ENCODE measurements at places on chromosomes 2 and 18.

- DNase-seq, result no peak
These were observed 214.3 kb downstream of the SP3 start for GRCh38 chr2:173750831-173751230.

DNA sequence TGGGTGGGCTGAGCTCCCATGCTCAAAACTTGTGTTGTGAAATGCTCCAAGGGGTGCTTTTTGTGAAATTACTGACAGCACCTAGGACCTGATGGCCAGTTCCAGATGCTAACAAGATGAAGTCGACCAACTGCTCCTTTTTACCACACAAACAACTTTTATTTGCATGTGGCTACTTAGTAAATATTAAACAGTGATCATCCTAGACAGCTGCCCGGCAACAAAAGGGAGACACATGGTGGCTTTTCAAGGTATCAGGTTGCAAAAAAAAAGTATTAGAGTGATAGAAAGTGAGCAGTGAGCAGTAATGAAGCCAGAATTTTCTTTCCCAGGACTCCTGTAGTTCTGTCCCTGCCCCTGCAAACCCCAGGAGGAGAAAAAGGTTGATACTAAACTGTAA, 118.5 kb downstream of the RPIA start:
- no peak for DNase-seq

DNA sequence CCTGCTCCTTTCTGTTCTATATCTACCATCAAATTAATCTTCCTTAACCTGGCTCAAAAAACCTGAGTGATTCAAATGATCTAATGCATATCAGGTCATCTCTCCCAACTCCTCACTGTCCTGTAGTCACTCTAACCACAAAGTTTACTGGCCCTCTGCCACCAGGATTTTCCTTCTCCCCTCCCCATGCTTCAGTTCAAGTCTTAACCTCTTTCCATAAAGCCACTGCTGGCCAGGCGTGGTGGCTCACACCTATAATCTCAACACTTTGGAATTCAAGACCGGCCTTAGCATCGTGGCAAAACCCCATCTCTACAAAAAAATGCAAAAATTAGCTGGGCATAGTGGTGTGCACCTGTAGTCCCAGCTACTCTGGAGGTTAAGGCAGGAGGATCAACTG, 7.5 kb upstream of the SP3 start:
- DNase-seq, result no peak

DNA sequence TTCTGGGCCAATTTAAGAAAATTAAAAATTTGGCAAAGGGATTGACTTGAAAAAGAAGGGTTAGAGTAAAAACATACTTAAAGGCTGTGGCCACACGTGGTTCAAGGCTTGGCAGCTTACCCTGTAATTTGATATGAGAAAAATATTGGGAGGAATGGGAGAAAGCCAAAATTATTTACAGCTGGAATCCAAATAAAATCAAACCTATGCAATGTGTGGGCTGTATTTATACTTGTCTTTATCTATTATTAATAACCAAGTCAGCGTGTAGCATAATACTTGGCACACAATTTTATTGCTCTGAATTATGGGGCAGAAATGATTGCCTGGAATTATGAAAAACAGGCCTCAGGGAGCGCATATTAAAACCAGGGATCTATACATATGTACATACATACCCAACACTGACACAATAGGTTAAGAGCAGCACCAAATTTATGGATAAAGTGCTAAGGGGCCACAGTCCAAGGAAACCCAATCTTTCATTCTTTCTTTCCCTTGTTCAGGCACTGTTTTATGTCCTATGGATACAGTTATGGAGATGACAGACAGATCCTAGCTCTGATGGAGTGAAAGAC, 35.6 kb downstream of the FAM124B start:
- no peak for DNase-seq

DNA sequence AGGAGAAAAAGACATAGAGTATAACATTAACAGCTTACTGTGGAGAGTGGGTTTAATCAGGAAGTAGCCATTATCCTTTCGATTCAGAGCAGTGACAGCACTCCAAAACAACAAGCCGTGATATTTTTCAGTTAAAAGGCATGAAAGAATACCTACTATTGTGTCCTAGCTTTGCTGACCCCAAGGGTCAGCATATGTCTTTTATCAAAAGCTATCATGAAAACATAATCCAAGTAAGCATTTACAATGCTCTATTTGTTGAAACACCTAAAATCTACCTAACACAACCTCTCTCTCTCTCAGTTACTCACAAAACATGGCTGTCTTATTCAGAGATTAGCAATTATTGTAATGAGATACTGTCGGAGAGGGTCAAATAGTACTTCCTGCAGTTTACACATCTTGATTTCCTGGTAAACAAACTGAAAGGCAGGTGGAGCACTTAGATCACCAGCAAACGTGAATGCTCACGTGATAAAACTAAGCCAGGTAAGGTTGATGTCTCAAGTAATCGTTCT, 100.0 kb downstream of the BAZ2B start:
- no peak for DNase-seq

GRCh38 chr2:103664690-103665089, 902.9 kb downstream of the TMEM182 start:
- no peak for DNase-seq

DNA sequence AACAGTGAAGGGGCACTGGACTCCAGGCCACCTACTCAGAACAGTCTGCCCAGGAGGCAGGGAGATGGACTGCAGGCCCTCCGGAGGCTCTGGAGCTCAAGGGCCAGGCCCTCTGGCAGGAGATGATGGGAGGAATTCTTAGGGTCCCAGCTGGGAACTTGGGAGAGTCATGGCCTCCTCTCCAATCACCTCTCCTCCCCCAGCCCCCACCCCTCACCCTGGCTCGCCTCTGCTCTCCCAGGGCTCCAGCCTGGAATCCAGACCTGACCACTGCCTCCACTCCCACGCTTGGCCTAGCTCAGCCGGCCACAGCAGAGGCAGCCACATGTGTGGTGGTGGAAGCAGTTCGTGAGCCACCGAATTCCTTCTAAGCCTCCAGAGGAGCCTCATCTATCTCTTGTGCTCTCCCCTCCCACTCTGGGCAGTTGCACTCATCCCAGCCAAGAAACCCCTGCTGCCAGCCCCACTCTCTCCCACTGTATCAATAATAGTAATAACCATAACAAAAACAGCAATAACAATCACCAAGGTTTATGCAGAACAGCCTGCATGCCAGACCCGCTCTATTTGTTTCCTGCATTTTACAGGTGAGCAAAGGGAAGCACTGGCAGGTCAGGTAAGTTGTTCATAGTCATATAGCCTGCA, 67.4 kb downstream of the TNS1 start:
- no peak for DNase-seq

Data from amygdala (tissue), 56 donors.